Stimulated activated effector memory CD8-positive, alpha-beta T cell treated with anti-CD3 and anti-CD28 coated beads, Interleukin-12 subunit alpha, Interleukin-12 subunit beta, amount 100 ng/mL, for 72 hours (primary cell): ENCODE measurements at places on chromosomes 12 and 14.

DNA sequence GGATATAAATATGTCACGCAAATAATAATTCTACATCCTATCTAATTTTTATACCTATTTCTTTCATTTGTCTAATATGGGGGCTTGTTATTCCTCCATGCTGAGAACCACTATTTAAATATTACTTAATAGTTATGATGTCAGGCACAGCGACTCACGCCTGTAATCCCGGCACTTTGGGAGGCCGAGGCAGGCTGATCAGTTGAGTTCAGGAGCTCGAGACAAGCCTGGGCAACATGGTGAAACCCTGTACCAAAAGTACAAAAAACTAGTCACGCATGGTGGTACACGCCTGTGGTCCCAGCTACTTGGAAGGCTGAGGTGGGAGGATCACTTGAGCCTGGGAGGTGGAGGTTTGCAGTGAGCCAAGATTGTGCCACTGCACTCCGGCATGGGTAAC, 45.2 kb downstream of the GXYLT1 start:
- no peak for DNase-seq

GRCh38 chr12:122139266-122139665, 34.8 kb downstream of the IL31 start:
- DNase-seq, result no peak

DNA sequence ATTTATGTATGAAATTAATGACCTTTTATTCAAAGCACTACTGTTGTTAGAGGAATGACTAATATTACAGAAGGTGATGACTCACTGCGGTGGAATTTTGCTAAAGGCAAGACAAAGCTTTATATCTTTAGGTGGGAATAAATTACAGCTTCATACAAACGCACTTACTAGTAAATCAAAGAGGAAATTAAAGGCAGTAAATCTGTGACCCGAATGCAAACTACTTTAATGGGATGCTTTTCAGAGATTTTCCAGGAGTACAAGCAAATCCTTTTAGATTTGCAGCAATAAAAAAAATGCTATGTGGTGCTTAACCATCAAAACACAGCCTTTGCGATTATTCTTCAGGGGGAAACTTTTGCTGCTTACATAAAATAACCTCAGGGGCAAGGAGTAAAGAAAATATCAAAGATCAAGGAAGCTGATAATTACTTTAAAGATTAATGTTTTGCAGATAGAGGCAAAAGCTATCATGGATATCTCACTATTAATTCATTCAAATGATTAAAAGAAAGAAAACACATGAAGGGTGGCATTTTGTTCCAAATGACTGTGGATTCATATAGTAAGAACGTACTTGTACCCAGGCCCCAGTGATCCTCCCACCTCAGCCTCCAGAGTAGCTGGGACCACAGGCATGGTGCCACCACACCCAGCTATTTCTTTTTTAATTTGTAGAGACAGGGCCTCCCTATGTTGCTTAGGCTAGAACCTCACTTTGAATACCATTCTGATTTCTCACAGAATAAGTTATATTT, 98.9 kb downstream of the DENND5B start:
- no peak for DNase-seq

DNA sequence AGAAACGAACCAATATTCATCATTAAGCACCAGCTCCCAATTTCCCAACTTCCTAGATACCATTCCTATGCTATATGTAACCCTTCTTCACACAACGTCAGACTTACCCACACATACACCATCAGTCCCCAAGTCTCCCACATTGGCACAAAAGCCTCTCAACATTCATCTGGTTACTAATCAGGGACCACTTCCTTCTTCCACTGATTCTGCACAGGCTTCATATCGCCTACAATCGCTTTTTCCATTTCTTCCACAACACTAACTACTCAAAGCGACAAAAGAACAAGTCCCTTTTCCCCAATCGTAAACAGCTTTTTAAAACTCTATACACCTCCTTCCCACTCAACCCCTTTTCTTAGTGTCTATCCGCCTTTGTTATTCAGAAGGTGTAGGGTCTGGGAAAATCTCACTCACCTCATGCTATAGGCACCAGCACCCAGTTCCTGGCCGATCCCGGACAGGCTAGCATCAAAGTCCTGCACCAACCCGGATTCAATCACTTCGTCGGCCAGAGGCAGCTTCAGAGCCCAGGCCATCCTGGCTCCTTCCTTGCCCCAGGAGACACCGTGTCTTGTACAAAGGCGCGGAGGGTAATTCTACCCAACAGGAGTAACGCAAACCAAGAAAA, 936 bp downstream of the TFCP2 start:
- no peak for DNase-seq

GRCh38 chr12:40668099-40668529, 24.1 kb upstream of the CNTN1 start:
- no peak for DNase-seq

DNA sequence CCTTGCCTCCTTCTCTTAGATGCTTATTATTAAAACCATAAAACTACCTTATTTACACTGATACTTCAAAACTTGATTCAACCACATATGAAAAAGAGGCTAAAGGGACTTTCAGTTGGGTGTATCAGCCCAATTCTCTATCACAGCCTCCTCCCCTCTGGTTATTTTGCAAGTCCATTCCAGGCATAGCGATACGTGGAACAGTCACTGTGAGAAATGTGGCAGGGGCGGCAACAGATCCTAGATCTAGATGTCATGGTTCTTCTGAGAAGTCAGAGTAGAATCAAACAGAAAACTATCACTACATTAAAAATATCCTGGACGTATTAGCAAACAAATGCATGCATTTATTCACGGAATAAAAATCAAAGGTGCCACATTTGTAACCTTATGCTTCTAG, 83.2 kb downstream of the RALGAPA1 start:
- DNase-seq, result no peak

DNA sequence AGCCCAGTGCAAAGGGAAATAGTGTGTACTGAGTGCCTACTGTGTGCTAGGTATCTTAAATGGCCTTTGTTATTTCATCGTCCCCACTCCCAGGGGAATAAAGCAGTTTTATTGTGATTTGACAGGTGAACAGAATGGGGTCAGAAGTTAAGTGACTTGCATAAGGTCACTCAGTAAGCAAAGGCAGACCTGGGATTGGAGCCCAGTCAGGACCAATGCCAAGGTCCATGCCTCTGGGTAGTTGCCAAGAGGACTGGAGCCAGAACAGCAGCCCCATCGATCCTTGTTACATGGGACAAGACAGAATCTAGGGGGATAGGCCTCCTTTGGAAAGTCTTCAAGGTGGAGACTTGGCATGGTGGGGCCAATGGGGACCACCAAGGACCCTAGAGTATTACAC, 227.4 kb upstream of the PWP1 start:
- DNase-seq, result no peak

DNA sequence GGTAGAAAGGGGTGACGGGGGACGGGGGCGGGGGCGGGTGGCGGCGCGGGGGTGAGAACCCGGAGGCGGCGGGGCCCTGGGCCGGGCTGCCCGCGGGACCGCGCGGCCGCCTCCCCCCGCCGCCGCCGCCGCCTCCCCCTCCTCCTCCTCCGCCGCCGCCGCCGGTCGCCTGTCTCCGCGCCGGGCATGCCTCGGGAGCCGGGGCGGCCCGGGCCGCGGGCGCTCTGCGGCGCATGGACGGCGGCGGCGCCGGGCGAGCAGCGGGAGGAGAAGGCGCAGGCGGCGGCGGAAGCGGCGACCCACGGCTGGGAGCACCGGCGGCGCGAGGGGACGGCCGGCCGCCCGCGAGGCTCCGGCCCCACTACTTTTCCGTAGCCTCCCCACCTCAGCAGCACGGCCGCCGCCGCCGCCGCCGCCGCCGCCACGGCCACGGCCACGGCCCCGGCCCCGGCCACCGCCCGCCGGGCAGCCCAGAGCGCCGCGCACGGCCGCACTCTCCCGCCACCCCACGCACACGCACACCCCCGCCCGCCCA, at the start of gene NPAS3:
NPAS3 (plus strand) TSS at position 161 of the 535 bp plus-strand sequence.
- no peak for DNase-seq

DNA sequence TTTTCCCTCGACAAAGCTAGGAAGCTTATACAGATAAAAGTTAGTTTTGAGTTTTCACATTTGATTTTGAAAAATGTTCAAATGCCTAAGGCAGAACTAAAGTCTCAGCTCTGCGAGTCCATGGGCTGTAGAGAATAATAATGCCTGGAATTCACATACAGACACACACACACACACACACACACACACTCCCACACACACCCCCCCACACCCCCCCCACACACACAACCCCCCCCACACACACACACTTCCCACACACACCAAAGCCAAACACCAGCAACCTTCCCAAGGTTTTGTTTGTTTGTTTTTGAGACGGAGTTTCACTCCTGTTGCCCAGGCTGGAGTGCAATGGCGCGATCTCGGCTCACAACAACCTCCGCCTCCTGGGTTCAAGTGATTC, 62.8 kb upstream of the EIF5 start:
- no peak for DNase-seq

DNA sequence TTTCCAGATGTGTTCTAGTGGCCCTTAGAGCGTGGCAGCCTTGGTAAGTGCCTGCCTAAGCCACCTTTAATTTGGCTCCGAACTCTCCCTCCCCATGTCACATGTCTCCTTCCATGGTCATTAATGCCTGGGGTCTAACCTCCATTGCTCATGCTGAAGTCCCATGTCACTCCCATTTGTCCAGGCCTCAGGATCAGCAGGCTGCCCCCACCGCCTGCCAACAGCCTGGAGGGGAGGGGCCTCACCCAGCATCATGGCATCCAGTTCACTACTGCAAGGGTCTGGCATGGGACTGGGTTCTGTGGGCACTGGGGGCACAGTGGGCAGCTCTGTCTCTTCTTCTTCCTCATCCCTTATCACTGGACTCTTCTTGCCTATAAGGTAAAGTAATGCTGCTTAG, 4.4 kb downstream of the MMP19 start:
- no peak for DNase-seq

GRCh38 chr12:116266168-116266601, 11.3 kb downstream of the MED13L start:
- no peak for DNase-seq

- DNase-seq, result no peak
Measured at GRCh38 chr14:93185349-93185720, 218 bp downstream of the LYSET start.

DNA sequence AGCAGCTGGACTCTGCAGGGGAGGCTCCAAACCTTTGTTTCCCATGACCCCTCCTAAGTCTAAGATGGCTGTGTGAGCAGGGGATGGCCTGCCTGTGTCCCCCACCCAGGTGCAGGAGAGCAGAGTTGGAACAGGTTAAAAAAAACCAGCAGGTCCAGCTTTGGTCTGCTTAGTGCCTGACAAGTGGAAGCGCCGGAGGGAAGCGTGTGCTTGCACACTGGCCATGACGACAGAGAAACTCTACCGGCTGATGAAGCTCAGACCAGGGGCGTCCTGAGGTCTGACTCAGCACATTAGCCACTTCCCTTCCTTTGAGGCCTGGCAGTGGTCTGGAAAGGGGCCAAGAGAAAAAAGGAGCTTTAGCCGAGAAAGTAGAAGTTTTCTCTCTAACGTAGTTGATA, 280.1 kb downstream of the VRK1 start:
- no peak for DNase-seq

- no peak for DNase-seq
Measured at GRCh38 chr12:1618489-1618888, 10.5 kb upstream of the WNT5B start.

- DNase-seq, result no peak
Measured at GRCh38 chr12:117044790-117045159, 54.4 kb downstream of the TESC start.

- no peak for DNase-seq
Measured at GRCh38 chr14:89425931-89426330, 8.9 kb upstream of the FOXN3 start.

- no peak for DNase-seq
Measured at GRCh38 chr14:68865542-68865941, 72.7 kb upstream of the ZFP36L1 start.

GRCh38 chr14:90512329-90512991, 115.6 kb downstream of the CALM1 start:
- no peak for DNase-seq

DNA sequence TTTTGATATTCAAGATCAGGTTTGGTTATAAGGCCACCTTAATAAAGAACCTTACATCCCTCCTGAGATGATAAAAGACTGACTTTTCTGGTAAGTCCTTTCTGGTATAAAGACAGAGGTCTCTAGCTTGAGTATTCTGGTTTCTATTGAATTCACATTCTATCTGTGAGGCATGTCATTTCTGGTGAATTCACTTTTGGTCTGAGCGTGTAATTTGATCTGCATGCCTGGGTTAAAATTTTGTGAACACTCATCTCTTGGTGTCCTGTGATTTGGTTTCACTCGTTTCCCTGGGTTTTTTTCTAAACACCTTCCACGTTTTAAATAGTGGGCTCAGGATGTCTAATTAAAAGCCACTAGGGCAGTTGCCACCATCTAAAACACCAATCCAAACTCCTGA, 12.2 kb downstream of the EIF5 start:
- DNase-seq, result no peak

DNA sequence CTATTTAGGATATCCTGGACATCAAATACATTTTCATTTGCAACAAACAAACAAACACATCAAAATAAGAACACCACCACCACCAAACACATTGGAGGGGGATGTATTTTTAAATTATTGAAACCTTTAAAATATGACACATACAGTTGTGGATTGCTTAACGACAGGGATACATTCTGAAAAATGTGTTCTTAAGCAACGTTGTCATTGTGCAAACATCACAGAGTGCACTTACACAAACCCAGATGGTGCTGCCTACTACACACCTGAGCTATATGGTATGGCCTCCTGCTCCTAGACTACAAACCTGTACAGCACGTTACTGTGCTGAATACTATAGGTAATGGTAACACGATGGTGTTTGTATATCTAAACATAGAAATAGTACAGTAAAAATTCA, 19.4 kb downstream of the PYGL start:
- DNase-seq, result no peak

DNA sequence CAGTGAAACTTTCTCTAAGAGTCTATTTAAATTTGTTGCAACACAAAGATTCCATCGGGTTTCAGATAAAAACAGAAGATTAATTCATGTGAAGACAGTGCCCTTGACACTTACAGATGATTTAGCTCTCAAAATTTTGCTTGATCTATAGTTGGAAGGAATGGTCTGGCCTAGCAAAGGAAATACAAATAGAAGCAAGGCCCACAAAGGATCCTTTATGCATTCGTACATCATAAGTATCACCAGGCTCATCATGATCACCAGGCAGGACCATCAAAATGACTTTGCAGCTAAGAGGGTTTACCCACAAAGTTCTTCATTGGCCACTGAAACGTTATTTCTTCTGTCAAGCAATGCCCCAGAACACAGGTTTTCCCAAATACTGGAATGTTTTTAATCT, 24.8 kb downstream of the JKAMP start:
- DNase-seq, result no peak

GRCh38 chr14:102525219-102525928, 15.8 kb upstream of the ANKRD9 start:
- DNase-seq, result no peak
